ENCODE measurements at places on chromosomes 5 and 9.

DNA sequence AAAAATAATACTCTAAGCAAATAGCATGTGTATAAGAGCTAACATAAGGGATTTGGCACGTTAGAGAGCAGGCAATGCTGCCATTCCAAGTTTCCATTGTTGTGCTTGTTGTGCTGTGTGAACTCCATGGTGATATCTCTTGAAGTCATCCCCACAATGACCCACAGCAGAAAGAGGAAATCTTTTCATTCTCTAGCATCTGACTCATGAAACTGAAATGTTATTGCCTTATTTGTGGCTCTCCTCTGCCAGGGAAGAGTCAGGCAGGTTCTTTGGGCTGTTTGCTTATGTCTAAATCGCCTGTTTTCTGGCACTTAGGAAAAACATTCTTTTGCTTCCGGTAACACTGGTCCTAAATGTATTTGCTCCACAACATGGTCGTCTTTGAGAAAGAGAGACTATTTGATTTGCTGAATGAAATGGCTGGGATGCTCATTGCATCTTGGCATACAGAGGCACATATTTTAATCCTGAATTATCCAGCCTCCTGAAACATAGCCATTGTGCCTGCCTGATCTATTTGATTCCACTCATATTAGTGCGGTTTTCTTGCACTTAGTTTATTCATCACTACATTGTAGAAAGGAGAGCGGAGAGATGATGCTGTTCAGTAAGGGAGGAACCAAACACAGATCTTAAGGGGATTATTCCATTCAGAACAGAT is 188.8 kb downstream of the CSNK1G3 start:
- no peak for DNase-seq

- no peak for DNase-seq
Measured at GRCh38 chr5:83672646-83673045, 48.0 kb downstream of the HAPLN1 start.

DNA sequence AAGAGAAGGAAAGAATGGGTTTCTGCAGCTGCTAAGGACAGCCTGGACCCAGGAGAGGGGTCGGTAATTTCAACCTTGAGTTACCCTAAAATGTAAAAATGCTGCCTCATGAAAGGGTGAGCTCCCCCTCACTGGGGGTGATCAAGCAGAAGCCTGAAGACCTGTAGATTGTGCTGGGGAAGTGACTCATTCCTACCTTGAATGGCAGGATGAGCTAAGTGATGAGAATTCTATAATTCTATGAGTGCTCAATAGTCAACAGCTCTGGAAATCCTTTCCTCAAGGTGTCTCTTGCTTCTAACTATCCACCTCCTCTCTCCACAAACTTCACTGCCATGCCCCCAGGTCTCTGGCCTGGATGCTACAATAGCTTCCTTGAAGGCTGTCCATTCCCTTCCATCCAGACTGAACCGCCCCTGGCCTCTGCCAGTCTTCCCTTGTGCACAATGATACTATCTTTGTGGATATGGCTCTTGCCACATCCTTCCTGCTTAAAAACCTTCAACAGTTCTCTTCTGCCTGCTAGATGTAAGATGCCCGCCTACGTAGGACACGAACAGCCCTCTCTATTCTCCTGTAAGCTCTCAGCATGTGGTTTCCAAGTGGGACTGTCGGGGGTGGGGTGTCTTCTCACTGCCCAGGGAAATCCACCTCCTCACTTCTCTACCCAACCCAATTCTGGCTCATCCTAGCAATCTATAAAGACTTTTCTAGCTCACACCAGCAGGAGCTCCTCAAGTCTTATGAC is 50.6 kb downstream of the PTPN3 start:
- no peak for DNase-seq

GRCh38 chr5:56751572-56752313 is 63.6 kb upstream of the MAP3K1 start:
- no peak for DNase-seq

Data from CMK (cell line).